ENCODE measurements at places on chromosomes 12 and 14. TPM values are rescaled to one million over a fixed set of nuclear protein-coding genes. Genes with fewer than 3 reads are reported as not detected.

- DNase-seq, result peak; percentile 63
Measured at GRCh38 chr12:122123051-122123760, 44.6 kb downstream of the MLXIP start.

DNA sequence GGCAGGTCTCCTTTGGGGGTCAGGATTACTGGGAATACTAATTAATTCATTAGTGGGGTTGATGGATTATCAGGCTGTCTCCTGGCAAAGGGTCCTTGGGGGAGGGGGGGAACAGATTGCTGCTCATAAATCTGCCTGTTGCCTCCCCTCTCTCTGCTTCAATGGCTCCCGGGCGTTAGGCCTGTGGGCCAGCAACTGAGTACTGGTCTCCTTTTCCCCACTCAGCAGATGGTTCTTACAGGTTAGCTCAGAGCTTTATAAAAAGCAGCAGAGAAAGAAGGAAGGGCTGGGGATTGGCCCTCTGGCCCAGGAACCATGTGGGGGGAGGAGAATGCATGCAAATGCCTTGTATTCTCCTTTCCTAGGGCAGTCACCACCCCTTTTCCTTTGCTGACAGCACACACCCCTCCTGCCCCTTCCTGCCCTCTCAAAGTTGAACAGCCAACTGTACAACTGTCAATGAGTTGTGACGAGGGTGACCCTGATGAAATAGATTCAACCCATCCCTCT lies 2.3 kb upstream of the NEUROD4 start:
- DNase-seq, result no peak

- DNase-seq, result no peak
Measured at GRCh38 chr12:105801351-105801750, 337.4 kb downstream of the NUAK1 start.

- DNase-seq, result no peak
Measured at GRCh38 chr12:117847371-117847770, 121.4 kb downstream of the KSR2 start.

DNA sequence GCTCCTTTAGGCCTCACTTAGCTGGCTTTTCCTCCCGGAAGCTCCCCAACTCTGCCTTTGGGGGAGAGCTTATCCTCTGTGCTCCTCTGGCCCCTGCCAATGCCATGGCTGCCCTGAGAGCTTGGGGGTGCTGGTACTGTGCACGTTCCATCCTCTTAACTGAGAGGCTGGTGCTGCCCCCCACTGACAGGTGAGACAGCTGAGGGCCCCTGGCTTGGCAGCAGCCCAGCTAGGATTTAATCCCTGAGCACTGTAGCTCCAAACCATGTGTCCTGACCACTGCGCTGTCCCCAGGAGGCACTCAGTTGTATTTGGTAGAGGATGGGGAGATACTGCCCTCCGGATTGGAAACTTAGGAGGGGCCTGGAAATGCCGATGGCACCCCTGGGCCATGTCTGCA lies 46.1 kb downstream of the UBE3B start:
- no peak for DNase-seq

DNA sequence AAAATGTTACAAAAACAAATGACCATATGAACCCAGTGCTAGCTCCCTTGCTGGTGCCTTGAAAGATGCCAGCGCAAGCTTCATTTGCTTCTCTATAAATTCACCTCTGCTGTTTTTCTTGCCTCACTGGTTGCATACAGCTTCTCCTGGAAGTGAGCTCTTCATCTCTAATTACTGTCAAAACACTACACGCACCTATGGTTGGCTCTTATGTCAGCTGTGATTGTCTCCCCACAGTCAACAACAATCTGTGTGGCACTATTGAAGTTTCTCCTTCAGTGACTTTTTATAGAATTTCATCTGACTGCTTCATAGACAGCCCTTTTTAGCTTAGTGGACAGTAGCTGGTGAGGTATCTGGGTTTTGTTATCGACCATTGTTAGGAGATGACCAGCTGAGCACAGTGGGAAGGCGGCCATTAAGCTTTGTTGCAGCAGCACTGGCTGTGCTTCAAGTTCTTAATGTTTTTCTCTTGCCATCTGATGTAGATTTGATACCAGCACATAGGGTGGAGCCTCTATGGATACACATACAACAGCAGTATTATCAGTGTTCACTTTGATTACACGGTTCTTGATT lies 131.8 kb downstream of the KITLG start:
- no peak for DNase-seq

DNA sequence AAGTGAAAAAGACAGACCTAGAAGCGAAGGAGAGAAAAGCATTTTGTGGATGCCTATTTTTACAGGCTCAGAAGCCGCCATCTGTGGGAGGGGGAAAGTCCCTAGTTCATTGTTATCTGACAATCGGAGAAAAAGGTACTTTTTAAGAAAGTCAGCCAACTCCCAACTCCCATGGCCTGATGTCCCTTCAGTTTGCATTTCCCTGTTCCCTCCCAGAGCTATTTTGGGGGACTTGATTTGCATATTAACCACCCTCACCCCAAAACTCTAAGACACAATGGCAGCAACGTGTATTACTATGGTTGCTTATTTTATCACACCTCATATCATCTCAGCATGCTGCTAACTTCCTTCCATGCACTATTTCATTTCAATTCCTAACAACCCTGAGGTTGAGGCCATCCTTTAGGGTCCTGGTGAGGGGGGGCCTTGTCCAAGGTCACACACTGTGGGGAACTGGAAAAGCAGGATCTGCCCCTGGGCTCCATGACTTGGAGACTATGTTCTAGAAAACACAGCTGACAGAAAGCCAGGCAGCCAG lies 18.7 kb downstream of the HVCN1 start:
- no peak for DNase-seq

DNA sequence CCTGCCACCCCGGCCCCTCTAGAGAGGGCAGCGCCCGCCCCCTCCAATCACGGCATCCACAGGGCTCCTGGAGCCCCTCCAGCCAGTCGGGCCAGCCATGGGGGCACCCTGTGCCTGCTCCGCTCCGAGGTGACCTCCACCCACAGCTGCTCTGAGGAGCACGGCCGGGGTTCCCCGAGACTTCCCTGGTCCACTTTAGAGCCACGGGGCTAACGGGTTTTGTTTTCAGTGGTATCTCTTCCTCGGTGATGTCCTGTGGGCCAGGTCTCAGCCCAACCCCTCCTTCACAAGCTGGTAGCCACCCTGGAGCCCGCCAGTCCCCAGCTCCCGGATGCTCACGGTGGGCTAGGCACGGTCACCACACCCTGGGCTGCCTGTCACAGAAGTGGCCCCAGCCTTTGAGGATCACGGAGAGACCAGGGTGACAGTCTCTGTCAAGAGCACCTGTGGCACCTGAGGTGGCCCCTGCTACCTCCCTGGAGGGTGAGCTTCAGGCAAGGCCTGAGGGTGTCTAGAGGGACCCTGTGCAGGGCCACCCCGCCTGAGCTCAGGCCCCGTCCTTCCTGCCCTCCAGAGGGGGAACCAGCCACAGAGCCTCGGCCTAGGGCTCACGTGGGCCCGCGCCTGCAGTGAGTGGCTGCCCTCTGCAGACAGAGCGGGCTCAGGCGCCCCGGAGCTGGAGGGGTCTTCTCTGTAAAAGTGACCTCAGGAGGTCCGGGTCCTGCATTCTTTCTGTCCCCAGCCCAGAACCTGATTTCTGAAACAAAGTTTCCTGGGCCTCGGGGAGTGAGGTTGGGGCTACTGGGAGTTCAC lies 146.0 kb upstream of the C14orf180 start:
- DNase-seq, result no peak

- DNase-seq, result no peak
Measured at GRCh38 chr14:25026476-25027137, 23.3 kb downstream of the STXBP6 start.

GRCh38 chr12:116389990-116390389 lies 112.5 kb upstream of the MED13L start:
- DNase-seq, result no peak

- DNase-seq, result no peak
Measured at GRCh38 chr12:82672811-82673495, 13.8 kb upstream of the TMTC2 start.

DNA sequence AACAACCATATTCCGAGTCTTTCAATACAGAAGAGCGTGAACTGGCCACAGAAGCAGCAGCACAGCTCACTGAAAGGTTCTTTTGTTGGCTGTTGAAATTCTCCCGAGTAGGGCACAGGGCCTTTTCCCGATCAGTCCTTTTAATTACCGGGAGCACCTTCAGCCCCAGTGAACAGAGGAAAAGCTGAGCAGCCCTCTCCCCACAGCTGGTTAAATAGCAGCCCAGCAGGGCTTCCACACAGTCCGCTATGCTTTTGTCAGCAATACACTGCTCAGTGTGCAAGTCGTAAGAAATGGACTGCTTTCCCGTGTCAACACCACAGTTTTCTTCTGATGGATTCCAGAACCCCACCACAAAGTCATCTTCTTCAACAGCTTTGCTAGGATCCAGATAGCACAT lies 61.3 kb downstream of the DICER1 start:
- DNase-seq, result no peak

- DNase-seq, result no peak
Measured at GRCh38 chr14:37851054-37851453, 255.6 kb downstream of the TTC6 start.

- DNase-seq, result no peak
Measured at GRCh38 chr12:109664402-109664801, 49.2 kb upstream of the FAM222A start.

- no peak for DNase-seq
Measured at GRCh38 chr12:110971189-110971920, 51.0 kb upstream of the MYL2 start.

GRCh38 chr14:80310938-80311750 lies 99.8 kb upstream of the DIO2 start:
- DNase-seq, result no peak

DNA sequence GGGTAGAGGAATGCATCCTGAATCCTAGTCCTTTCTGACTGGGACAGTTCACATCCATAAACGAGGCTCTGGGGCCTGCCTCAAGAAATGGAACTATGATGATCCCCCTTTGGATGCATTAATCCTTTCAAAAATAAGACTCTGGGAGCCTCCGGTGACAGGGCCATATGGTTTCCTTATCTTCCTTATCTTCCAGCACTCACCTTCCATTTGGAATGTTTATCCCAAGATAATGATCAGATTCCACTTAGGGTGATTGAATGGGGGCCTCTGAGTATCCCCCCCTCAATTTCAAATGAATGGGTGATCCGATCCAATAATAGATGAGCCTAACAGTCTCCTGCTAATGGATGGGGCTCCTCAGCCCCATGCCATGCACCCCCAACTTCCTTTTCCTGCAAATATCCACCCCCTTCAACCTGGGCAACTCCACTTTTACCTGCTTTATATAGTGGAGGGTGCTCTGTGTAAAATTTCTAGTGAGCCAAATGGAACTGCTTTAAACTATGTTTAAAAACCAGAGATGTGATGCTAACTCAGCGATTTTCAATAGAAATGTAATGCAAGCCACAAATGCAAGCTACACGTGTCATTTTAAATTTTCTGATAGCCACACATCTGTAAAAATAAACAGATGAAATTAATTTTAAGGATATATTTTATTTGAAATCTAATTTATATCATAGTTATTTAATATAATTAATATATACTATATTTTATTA lies 157.8 kb downstream of the ZFP36L1 start:
- no peak for DNase-seq

- DNase-seq, result no peak
Measured at GRCh38 chr12:79006306-79006705, 141.7 kb downstream of the SYT1 start.

- no peak for DNase-seq
Measured at GRCh38 chr12:130879212-130879686, 7.4 kb downstream of the RAN start.

- DNase-seq, result no peak
Measured at GRCh38 chr12:114678718-114679117, 5.3 kb downstream of the TBX3 start.

GRCh38 chr12:48008950-48009349 lies 4.7 kb upstream of the COL2A1 start:
- DNase-seq, result no peak

GRCh38 chr12:80648881-80649280 lies 58.6 kb upstream of the MYF6 start:
- DNase-seq, result no peak

DNA sequence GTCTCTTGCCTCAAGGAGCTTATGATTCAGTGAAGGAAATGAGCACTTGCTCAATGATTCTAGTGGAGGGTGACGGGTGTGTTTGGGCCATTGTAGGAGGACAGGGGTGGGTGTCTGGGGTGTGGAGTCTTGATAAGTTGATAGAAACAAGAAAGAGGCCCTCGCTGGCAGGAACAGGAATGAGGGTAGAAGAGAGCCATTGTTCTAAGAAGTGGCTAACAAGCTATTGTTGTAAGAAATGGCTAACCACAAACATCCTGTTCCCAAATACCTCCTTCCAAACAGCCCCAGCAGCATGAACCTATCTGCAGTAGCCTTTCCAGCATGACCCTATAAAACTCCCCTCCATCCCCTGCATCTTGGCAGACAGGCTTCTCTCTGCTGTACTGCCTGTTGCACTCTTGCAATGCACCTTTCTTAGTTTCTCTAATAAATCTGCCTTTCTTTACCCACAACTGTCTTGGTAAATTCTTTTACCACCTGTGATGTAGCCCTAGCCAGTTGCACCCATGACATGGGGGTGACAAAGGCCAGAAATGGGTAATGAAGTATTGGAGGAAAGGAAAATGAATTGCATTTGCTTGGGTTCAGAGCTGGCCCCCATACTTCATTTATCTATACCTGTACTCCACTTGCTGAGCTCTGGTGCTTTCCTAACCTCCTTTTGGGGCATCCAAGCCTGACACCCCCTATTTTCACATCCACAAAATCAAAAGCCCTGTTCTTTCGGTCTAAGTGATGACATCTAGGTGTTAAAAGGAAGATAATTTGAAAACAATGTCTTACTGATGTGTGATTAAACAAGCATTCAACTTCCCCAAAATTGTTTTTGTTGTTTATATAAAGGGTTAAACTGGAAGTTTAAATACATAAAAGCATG lies 389.1 kb downstream of the GRIN2B start:
- no peak for DNase-seq

RNU4-1 gene
- total RNA-seq, result under 0.01 TPM

CEBPE gene
- total RNA-seq, result not detected

FBLN5 gene
- total RNA-seq, result 47.4 TPM

E2F7 gene
- 17.3 TPM for total RNA-seq

POTEM gene
- not detected for total RNA-seq

UTP20 gene
- total RNA-seq, result 5.3 TPM

WNT1 gene
- not detected for total RNA-seq

CCDC175 gene
- not detected for total RNA-seq

PPP4R4 gene
- not detected for total RNA-seq
